ENCODE measurements at places on chromosomes 4 and X. TPM values are rescaled to one million over a fixed set of nuclear protein-coding genes. Genes with fewer than 3 reads are reported as not detected.

Gene CHRDL1
- 0.06 TPM for total RNA-seq

Gene LNX1
- total RNA-seq, result not detected

Gene NHS
- total RNA-seq, result 5.6 TPM

Gene ASB12
- total RNA-seq, result not detected

Gene SPP1
- 151 TPM for total RNA-seq

Gene ARSJ
- 4.6 TPM for total RNA-seq

Gene CXCL11
- total RNA-seq, result 0.18 TPM

Gene F8A3
- 0.93 TPM for total RNA-seq

Gene GAB1
- 2.9 TPM for total RNA-seq

Gene IL13RA2
- not detected for total RNA-seq

Gene PPARGC1A
- total RNA-seq, result 0.14 TPM

Gene OPRPN
- total RNA-seq, result not detected

Gene PGAM4
- 0.43 TPM for total RNA-seq

Gene MAOA
- total RNA-seq, result 0.80 TPM

Gene FGB
- total RNA-seq, result 11.4 TPM

Gene APLN
- 0.85 TPM for total RNA-seq

Gene SHROOM3
- 7.9 TPM for total RNA-seq

Gene PNMA5
- not detected for total RNA-seq

Gene REPS2
- 0.71 TPM for total RNA-seq

Gene FGFBP1
- total RNA-seq, result 4.3 TPM

Gene TMEM156
- 22.8 TPM for total RNA-seq

Gene UBA1
- total RNA-seq, result 188 TPM

Gene GABRG1
- total RNA-seq, result not detected

Gene SHOX
- total RNA-seq, result not detected

Gene PARM1
- 0.72 TPM for total RNA-seq

Gene FAM9C
- total RNA-seq, result not detected

Gene KLHL4
- total RNA-seq, result 3.1 TPM

Gene NHSL2
- 0.41 TPM for total RNA-seq

Gene VSIG4
- not detected for total RNA-seq

Gene SLC49A3
- total RNA-seq, result 0.15 TPM

Gene ELMOD2
- total RNA-seq, result 8.6 TPM

Gene CD38
- total RNA-seq, result 10.1 TPM

Gene DKK2
- not detected for total RNA-seq

Gene FAM114A1
- 34.2 TPM for total RNA-seq

Gene SH3D19
- 25.5 TPM for total RNA-seq

Gene SSX3
- total RNA-seq, result not detected

Gene CLDN22
- total RNA-seq, result not detected

Gene ADH1A
- total RNA-seq, result not detected

Gene MSX1
- total RNA-seq, result 11.8 TPM

All from A549 treated with CORT108297 at 1 μM for 4 hours (cell line).